ENCODE measurements at places on chromosomes 1 and 21. TPM values are rescaled to one million over a fixed set of nuclear protein-coding genes. Genes with fewer than 3 reads are reported as not detected.

INAVA gene
- total RNA-seq: 2.0 TPM

CAPN9 gene
- total RNA-seq: not detected

UBE2U gene
- total RNA-seq: not detected

CFHR5 gene
- not detected for total RNA-seq

GCSAML gene
- total RNA-seq: not detected

ADAMTSL4 gene
- total RNA-seq: 2.6 TPM

GRCh38 chr21:21605521-21605920 lies 607.3 kb downstream of the NCAM2 start:
- peaks cover 14% of the 10 kb centered on the region for H3K4me1 ChIP-seq
- no peaks in the 10 kb centered on the region for H3K36me3 ChIP-seq
- no peak for DNase-seq
- no peak overlapping the region for H3K27ac ChIP-seq

- no peak overlapping the region for H3K27ac ChIP-seq
- no peaks in the 10 kb centered on the region for H3K36me3 ChIP-seq
- no peak overlapping the region for H3K4me3 ChIP-seq
- no peaks in the 10 kb centered on the region for H3K4me1 ChIP-seq
- no peaks in the 10 kb centered on the region for H3K27me3 ChIP-seq
Measured at GRCh38 chr1:207565546-207566468, 69.8 kb downstream of the CR1 start.

- no peaks in the 10 kb centered on the region for H3K36me3 ChIP-seq
- no peaks in the 10 kb centered on the region for H3K27me3 ChIP-seq
- no peak for DNase-seq
- no peak overlapping the region for H3K27ac ChIP-seq
- no peak overlapping the region for H3K4me3 ChIP-seq
Measured at GRCh38 chr1:222543817-222544216, 4.1 kb downstream of the HHIPL2 start.

DNA sequence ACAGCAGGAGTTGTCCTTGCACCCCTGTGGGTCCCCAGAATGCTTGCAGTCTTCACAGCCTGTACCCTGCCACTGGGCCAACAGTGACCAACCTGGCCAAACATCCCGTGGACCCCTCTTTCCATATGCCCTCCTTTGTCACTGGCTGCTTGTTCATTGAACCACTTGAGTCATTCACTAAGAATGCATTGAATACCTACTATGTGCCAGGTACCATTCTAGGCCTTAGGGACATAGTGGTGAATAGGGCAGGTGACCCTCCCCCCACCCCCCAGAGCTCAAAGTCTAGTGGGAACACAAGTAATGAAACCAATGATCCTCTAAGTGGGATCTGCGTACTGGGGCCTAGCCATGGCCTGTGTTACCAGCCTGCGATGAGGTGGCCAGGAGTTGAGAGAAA lies 28.2 kb downstream of the PIGP start:
- H3K4me1 ChIP-seq: peaks cover 3% of the 10 kb centered on the region
- H3K36me3 ChIP-seq: no peaks in the 10 kb centered on the region
- no peak overlapping the region for H3K4me3 ChIP-seq
- no peak overlapping the region for H3K27ac ChIP-seq

DNA sequence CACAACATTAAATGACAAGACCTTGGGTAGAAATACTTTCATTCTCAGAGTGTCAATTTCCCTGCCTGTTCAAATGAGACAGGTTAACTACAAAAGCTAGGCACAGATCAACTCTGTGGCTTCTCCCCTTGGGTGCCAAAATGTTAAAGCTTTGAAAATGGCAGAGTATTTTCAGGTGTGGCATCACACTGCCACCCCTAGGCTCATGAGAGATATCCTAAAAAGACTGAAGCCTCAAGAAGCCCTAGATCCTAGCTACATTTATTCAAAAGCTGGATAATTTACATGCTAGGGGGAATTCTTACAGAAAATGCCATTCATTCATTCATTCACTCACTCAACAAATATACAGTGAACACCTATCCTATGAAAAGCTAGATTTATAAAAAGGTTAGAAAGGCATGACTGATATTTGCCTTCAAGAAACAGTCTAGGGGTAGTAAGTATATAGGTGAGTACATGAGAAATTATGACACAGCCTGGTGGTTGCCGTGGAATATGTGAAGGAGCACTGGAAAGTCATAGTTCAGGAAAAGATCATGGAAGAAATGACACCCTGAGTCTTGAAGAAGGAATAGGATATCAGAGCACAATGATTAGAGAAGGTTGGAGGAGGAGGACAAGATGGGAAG lies 15.9 kb upstream of the RAB4A start:
- H3K27ac ChIP-seq: no peak overlapping the region
- H3K4me1 ChIP-seq: peaks cover 14% of the 10 kb centered on the region
- H3K27me3 ChIP-seq: peaks cover 21% of the 10 kb centered on the region
- no peak overlapping the region for H3K4me3 ChIP-seq

DNA sequence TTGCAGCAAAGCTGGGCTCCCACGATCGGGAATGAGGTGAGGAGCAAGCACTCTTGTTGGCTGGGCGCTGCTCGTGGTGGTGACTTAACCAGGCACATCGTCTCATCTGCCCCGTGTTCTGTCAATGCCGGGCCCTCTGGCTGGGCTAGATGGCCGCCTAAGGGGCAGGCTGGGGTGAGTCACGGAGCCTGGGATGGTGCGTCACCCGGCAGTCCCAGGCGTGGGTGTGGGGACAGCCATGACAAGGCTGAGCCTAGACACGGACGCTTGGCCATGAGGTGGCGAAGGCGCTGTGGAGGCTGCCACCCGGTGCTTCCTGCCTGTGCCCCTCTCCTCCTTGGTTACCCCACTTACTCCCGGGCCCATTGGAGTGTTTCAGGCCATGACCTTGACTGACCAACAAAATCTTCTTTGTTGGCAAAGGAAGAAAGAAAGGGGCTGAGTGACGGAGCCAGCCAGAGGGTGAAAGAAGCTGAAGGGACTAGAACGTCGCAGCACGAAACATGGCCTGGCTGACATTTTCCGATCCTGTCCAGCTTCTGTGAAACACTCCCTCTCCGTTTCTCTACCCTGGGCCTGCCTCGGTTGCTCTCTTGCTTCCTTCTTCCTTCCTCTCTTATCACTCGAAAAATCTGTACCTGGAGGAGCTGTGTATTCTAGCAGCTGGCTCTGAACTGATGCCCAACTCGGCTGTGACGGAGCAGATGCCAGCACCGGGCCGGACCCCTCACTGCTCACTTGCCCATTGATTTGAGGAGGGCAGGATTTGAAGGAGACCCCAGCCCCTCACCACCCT lies 596 bp downstream of the CD247 start:
- no peaks in the 10 kb centered on the region for H3K4me1 ChIP-seq
- DNase-seq: peak; percentile 83
- H3K27ac ChIP-seq: no peak overlapping the region
- no peaks in the 10 kb centered on the region for H3K36me3 ChIP-seq
- no peak overlapping the region for H3K4me3 ChIP-seq

GRCh38 chr21:41207401-41208375 lies 39.7 kb downstream of the BACE2 start:
- peaks cover 21% of the 10 kb centered on the region for H3K4me1 ChIP-seq
- no peaks in the 10 kb centered on the region for H3K27me3 ChIP-seq
- H3K4me3 ChIP-seq: no peak overlapping the region

GRCh38 chr1:81717230-81717629 lies 83.5 kb upstream of the ADGRL2 start:
- no peak for DNase-seq
- peaks cover 5% of the 10 kb centered on the region for H3K4me1 ChIP-seq

DNA sequence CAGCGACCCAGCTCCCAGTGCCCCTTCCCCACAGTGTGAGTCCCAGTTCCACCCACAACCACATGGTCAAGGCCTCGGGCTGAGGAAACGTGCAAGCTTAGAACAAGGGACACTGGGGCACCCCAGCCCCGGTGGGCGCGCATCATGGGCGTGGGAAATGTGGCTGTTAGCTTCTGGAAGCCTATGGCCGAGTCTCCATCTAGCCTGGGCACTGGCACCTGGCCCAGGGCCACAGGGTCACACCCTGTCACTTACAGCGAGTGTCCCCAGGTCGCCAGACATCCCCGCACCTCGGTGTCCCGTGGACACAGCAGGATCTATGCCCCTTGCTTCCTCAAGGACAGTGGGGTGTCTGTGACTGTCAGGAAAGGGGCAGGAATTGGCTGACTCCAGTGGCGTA lies 37.0 kb upstream of the COL6A1 start:
- DNase-seq: no peak
- H3K27me3 ChIP-seq: peaks cover 3% of the 10 kb centered on the region
- peaks cover 9% of the 10 kb centered on the region for H3K4me1 ChIP-seq

- no peaks in the 10 kb centered on the region for H3K27me3 ChIP-seq
- no peak for DNase-seq
- no peaks in the 10 kb centered on the region for H3K36me3 ChIP-seq
Measured at GRCh38 chr1:42983253-42983652, 24.6 kb upstream of the SLC2A1 start.

GRCh38 chr1:30461640-30462039 lies 261.7 kb downstream of the MATN1 start:
- H3K4me1 ChIP-seq: no peaks in the 10 kb centered on the region
- no peaks in the 10 kb centered on the region for H3K27me3 ChIP-seq
- H3K27ac ChIP-seq: no peak overlapping the region
- DNase-seq: no peak
- no peaks in the 10 kb centered on the region for H3K36me3 ChIP-seq

DNA sequence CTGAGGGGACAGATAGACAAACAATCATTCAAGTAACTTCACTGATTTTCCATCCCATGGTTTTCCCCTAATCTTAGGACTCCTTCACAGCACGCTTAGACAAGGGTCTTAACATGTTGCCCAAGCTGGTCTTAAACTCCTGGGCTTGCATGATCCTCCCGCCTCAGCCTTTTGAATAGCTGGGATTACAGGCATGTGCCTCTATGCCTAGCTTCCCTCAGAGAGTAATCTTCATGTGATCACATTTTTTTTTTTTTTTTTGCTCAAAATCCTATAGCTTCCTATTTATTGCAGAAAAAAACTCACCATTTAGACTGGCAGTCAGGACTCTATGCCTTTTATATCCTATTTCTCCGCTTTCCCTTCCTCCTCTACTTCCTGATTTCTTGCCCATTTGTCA lies 90.4 kb upstream of the DPH5 start:
- H3K4me3 ChIP-seq: no peak overlapping the region
- H3K27me3 ChIP-seq: peaks cover 29% of the 10 kb centered on the region
- no peak overlapping the region for H3K27ac ChIP-seq
- H3K4me1 ChIP-seq: no peaks in the 10 kb centered on the region
- no peaks in the 10 kb centered on the region for H3K36me3 ChIP-seq

DNA sequence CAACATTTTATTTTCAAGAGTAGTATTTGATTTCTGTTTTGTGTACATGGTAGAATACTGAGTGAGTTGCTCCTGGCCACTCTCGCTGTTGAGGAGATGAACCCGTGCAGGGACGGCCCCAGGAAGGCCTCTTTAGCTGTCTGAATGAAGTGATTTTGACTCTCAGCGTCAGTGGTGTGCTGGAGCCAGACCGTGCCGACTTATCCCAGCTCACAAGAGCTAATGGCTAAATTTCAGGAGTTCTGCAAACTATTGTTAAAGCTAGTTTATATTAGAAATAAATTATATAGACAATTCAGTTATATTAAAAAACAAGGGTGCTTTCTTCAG lies 111.2 kb upstream of the KIF26B start:
- no peak for DNase-seq
- H3K27me3 ChIP-seq: no peaks in the 10 kb centered on the region
- H3K27ac ChIP-seq: no peak overlapping the region
- H3K36me3 ChIP-seq: no peaks in the 10 kb centered on the region
- peaks cover 6% of the 10 kb centered on the region for H3K4me1 ChIP-seq

DNA sequence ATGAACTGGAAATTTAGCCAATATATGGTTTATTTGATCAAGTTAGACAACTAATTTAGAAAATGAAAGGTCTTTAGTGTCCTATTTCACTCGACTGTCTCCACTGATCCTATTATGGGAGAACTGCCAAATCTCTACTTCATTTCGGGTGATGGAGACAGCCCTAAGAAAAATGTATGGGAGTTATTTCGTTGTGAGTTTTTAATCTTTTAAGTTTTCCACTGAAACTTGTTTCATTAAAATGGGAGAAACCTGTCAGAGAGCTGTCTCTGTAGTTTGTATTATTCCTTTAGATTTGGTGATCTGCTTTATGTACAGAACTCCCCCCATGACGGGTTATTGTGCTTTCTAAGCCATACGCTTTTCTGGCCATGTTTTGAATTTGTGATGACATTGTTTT lies 899.7 kb downstream of the ADGRL2 start:
- no peaks in the 10 kb centered on the region for H3K27me3 ChIP-seq
- no peak overlapping the region for H3K4me3 ChIP-seq
- H3K36me3 ChIP-seq: no peaks in the 10 kb centered on the region
- peaks cover 18% of the 10 kb centered on the region for H3K4me1 ChIP-seq
- H3K27ac ChIP-seq: no peak overlapping the region
- no peak for DNase-seq

- peak overlapping the region; percentile 76 for H3K27ac ChIP-seq
- no peak for DNase-seq
- no peak overlapping the region for H3K4me3 ChIP-seq
- no peaks in the 10 kb centered on the region for H3K27me3 ChIP-seq
- H3K4me1 ChIP-seq: peaks cover 20% of the 10 kb centered on the region
Measured at GRCh38 chr1:183515002-183515689, 42.8 kb downstream of the SMG7 start.

GRCh38 chr21:40886931-40887330 lies 40.0 kb upstream of the DSCAM start:
- H3K36me3 ChIP-seq: no peaks in the 10 kb centered on the region
- H3K4me1 ChIP-seq: no peaks in the 10 kb centered on the region
- no peak for DNase-seq
- no peaks in the 10 kb centered on the region for H3K27me3 ChIP-seq
- H3K4me3 ChIP-seq: no peak overlapping the region
- no peak overlapping the region for H3K27ac ChIP-seq

- H3K27ac ChIP-seq: no peak within 1 kb of the TSS
- no peaks in the 10 kb centered on the region for H3K4me1 ChIP-seq
- no peak within 1 kb of the TSS for H3K4me3 ChIP-seq
- no peaks in the 10 kb centered on the region for H3K36me3 ChIP-seq
- DNase-seq: no peak
- H3K27me3 ChIP-seq: peaks cover 20% of the 10 kb centered on the region
Measured at GRCh38 chr1:74673351-74674111, at the start of gene ERICH3. Gene ERICH3 (minus strand): TSS chr1:74673792. CDS start chr1:74673519, 273 bp downstream.
